Astrocyte (in vitro differentiated cells and primary cell): ENCODE measurements at places on chromosomes 1 and 21. TPM values are rescaled to one million over a fixed set of nuclear protein-coding genes. Genes with fewer than 3 reads are reported as not detected.

Gene FCRL2
- total RNA-seq: not detected in 2 replicates

Gene A3GALT2
- total RNA-seq: not detected in 2 replicates

Gene SV2A
- 6.4 and 6.8 TPM in 2 replicates for total RNA-seq

Gene OR14K1
- not detected in 2 replicates for total RNA-seq

Gene CCDC185
- total RNA-seq: not detected in 2 replicates

Gene UBR4
- total RNA-seq: 133 and 153 TPM in 2 replicates

Gene OR6N1
- not detected in 2 replicates for total RNA-seq

Gene SDHC
- 176 and 181 TPM in 2 replicates for total RNA-seq

- H3K27me3 ChIP-seq: no peaks in the 10 kb centered on the region
- H3K4me3 ChIP-seq: no peak overlapping the region
- H3K36me3 ChIP-seq: no peaks in the 10 kb centered on the region
- peak; percentile 14 for DNase-seq
Observed at GRCh38 chr1:229893762-229894444, 173.1 kb upstream of the GALNT2 start.

DNA sequence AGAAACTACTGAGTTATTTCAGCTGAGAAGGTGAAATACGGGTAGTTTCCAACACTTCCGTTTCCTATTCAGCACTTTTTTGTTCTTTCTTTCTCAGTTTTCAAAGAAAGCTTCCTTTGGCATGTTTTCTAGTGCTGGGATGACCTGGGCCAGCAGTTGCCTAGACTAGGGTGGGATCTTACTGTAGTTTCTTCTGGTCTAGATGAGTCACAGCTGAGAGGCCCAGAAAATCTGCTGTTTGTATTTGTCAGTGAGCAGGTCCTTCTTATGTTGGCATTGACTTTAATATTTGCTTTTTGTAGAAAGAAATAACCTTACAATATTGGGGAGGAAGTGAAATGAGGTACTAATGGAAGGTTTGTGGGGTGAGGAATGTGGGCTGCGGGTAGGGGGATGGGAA is 22.2 kb downstream of the C1orf21 start:
- H3K27me3 ChIP-seq: no peaks in the 10 kb centered on the region
- no peak overlapping the region for H3K27ac ChIP-seq
- DNase-seq: peak; percentile 26
- H3K4me1 ChIP-seq: peaks cover 3% of the 10 kb centered on the region

GRCh38 chr1:229665912-229666558 is 40.0 kb downstream of the URB2 start:
- H3K4me1 ChIP-seq: peaks cover 7% of the 10 kb centered on the region
- no peaks in the 10 kb centered on the region for H3K27me3 ChIP-seq
- no peaks in the 10 kb centered on the region for H3K36me3 ChIP-seq
- no peak for DNase-seq
- H3K27ac ChIP-seq: no peak overlapping the region
- H3K4me3 ChIP-seq: no peak overlapping the region

- H3K36me3 ChIP-seq: peaks cover 19% of the 10 kb centered on the region
- no peaks in the 10 kb centered on the region for H3K4me1 ChIP-seq
- no peak overlapping the region for H3K4me3 ChIP-seq
- peak overlapping the region; percentile 21 for H3K27ac ChIP-seq
- peak; percentile 65 for DNase-seq
- H3K27me3 ChIP-seq: no peaks in the 10 kb centered on the region
Observed at GRCh38 chr1:178465011-178465410, 31.8 kb downstream of the CLEC20A start.

- H3K4me3 ChIP-seq: no peak overlapping the region
- peaks cover 11% of the 10 kb centered on the region for H3K4me1 ChIP-seq
- no peak overlapping the region for H3K27ac ChIP-seq
- no peak for DNase-seq
- H3K27me3 ChIP-seq: peaks cover 3% of the 10 kb centered on the region
Observed at GRCh38 chr1:111219557-111220286, 7.8 kb upstream of the CHI3L2 start.

DNA sequence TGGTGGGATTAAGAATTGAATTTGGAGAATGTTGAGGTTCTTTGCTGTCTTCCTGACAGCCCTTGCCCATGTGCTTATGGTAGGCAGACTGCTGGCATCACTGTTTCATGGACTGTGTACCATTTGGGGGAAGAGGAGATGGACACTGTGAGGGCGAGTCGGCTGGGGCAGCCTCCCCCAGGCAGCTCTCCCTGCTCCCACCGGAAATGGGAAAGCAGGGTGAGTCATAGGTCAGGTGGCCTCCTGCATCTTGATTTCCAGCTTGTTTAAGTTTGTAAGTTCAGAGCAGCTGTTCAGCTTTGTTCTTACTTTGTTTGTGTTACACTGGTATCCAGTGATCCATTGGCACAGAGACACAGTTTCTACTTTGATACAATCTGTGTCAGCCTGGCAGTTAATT is 87.2 kb upstream of the CNIH3 start:
- H3K27ac ChIP-seq: peak overlapping the region; percentile 47
- no peak overlapping the region for H3K4me3 ChIP-seq
- peak; percentile 89 for DNase-seq
- no peaks in the 10 kb centered on the region for H3K27me3 ChIP-seq
- H3K4me1 ChIP-seq: peaks cover 37% of the 10 kb centered on the region

DNA sequence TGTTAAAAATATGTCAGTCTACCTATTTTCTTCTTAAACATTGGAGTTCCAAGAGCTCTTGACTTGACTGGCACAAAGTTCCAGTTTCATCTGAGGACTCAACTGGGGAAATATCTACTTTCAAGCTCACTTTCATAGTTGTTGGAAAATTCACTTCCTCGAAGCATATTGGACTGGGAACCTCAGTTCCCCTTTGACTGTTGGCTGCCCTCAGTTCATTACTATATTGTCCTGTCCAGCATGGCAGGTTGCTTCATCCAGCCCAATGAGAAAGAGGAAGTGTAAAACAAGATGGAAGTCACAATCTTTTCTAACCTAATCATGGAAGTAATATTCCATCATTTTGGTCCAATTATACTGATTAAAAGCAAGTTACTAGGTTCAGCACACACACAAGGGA is 54.3 kb downstream of the ZNF697 start:
- no peaks in the 10 kb centered on the region for H3K4me1 ChIP-seq
- H3K27ac ChIP-seq: no peak overlapping the region
- H3K4me3 ChIP-seq: no peak overlapping the region
- no peak for DNase-seq

- H3K4me3 ChIP-seq: no peak overlapping the region
- no peak overlapping the region for H3K27ac ChIP-seq
- DNase-seq: no peak
- no peaks in the 10 kb centered on the region for H3K36me3 ChIP-seq
- peaks cover 12% of the 10 kb centered on the region for H3K4me1 ChIP-seq
Observed at GRCh38 chr21:42235593-42235992, 16.7 kb downstream of the ABCG1 start.

GRCh38 chr1:64514197-64514765 is 44.4 kb downstream of the CACHD1 start:
- peak overlapping the region; percentile 15 for H3K4me3 ChIP-seq
- H3K27me3 ChIP-seq: no peaks in the 10 kb centered on the region
- peak; percentile 92 for DNase-seq
- H3K27ac ChIP-seq: peak overlapping the region; percentile 79
- H3K4me1 ChIP-seq: peaks cover 43% of the 10 kb centered on the region

- H3K36me3 ChIP-seq: no peaks in the 10 kb centered on the region
- H3K4me1 ChIP-seq: peaks cover 5% of the 10 kb centered on the region
- DNase-seq: no peak
- peaks cover 9% of the 10 kb centered on the region for H3K27me3 ChIP-seq
- no peak overlapping the region for H3K27ac ChIP-seq
Observed at GRCh38 chr21:42646836-42647235, 6.6 kb upstream of the PDE9A start.

- no peak overlapping the region for H3K4me3 ChIP-seq
- no peak overlapping the region for H3K27ac ChIP-seq
- no peaks in the 10 kb centered on the region for H3K27me3 ChIP-seq
Observed at GRCh38 chr21:42101246-42101645, 30.1 kb downstream of the UMODL1 start.

GRCh38 chr1:186531561-186532165 is 70.7 kb upstream of the PDC start:
- no peaks in the 10 kb centered on the region for H3K27me3 ChIP-seq
- H3K36me3 ChIP-seq: no peaks in the 10 kb centered on the region
- peaks cover 24% of the 10 kb centered on the region for H3K4me1 ChIP-seq
- peak overlapping the region; percentile 56 for H3K27ac ChIP-seq
- peak; percentile 71 for DNase-seq

DNA sequence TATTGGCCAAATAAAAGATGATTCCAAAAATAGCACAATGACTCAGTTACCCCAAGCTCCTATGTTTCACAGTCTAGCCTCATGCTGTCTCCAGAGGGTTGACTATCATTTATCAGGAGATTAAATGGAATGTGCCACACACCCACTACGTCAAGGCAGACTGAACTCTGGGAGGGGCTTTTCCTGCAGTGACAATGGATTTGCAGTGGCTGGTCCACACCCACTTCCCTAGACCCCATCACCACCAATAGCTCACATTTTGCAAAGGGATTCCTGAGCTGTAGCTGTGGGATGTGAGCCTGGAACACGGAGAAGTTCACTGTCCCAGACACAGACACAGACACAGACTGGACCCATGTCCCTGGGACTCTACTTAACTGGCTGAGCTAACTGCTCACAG is 77.1 kb downstream of the HLCS start:
- peaks cover 7% of the 10 kb centered on the region for H3K4me1 ChIP-seq
- peak; percentile 85 for DNase-seq
- peak overlapping the region; percentile 8 for H3K27ac ChIP-seq
- no peaks in the 10 kb centered on the region for H3K27me3 ChIP-seq
- no peak overlapping the region for H3K4me3 ChIP-seq
